Uterine smooth muscle cell (primary cell): ENCODE measurements at places on chromosomes 13 and 19. TPM values are rescaled to one million over a fixed set of nuclear protein-coding genes. Genes with fewer than 3 reads are reported as not detected.

The SH2D3A gene
- not detected in 2 replicates for total RNA-seq

The S1PR4 gene
- under 0.01 TPM in 1 of 2 replicates, not detected in the other for total RNA-seq

The MEF2B gene
- total RNA-seq = not detected in 2 replicates

The MBD3L2 gene
- not detected in 2 replicates for total RNA-seq

The KLK15 gene
- not detected in 2 replicates for total RNA-seq
